RPMI7951 (cell line): ENCODE measurements at places on chromosomes 3 and 15. TPM values are rescaled to one million over a fixed set of nuclear protein-coding genes. Genes with fewer than 3 reads are reported as not detected.

The CACNA2D2 gene
- total RNA-seq = under 0.01 TPM in 1 of 2 replicates, not detected in the other

DNA sequence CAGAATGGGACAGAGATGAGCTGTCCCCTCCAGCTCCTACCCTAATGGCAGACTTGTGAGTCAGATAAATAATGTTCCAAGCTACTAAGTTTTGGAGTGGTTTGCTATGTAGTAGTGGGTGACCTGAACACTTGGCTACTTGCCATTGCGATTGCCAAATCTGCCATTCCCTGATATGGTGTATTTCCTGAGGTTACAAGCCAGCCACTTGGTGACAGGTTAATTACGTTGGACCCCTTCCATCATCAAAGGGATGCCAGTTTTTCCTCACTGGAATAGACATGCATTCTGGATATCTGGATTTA lies 33.6 kb downstream of the MORF4L1 start:
- peak; percentile 77 for DNase-seq

The SELENOK gene
- 145 and 165 TPM in 2 replicates for total RNA-seq

The CSPG4 gene
- 31.4 and 52.5 TPM in 2 replicates for total RNA-seq

The GCNT3 gene
- total RNA-seq = not detected in 2 replicates

The SPTSSB gene
- not detected in 2 replicates for total RNA-seq

The CCR9 gene
- not detected in 2 replicates for total RNA-seq

DNA sequence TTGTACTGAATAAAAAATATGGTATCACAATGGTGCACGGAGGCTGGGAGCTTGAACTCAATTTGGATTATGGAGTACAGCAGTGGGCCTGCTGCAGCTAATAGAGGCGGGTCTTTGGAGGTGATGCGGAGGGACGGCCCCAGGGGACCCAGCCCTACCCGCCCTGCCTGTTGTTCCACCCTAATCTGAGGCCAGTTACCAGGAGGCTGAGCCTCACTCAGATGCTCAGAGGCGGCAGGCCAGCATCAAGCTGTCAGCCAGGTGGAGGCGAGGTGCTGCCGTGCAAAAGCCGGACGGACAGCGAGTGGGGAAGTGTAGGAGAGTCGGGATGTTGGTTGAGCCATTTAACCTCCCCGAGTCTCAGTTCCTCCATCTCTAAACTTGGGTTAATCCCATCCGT lies 218.5 kb upstream of the RGMA start:
- DNase-seq = no peak

- peak; percentile 98 for DNase-seq
Measured at GRCh38 chr3:46935168-46935858, 41.2 kb downstream of the CCDC12 start.

DNA sequence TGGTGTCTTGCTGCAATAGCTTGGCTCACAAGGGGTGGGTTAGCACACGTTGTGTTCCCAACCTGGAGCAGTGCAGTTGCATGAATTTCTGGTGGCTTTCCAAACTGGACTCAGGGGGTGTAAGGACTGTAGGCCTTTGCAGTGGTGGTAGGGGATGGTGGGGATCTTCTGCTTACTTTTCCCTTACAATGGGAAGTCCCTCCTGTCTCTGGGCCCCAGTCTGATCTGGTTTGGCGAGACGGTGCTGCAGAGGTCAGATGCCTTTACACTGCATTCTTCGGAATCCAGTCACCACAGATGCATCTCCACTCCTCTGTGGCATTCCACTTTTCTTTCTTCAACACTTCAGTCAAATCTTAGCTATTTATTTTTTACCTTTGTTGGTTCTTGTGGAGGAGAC lies 132.1 kb downstream of the DOCK3 start:
- no peak for DNase-seq

The AP3S2 gene
- 56.0 and 61.0 TPM in 2 replicates for total RNA-seq

DNA sequence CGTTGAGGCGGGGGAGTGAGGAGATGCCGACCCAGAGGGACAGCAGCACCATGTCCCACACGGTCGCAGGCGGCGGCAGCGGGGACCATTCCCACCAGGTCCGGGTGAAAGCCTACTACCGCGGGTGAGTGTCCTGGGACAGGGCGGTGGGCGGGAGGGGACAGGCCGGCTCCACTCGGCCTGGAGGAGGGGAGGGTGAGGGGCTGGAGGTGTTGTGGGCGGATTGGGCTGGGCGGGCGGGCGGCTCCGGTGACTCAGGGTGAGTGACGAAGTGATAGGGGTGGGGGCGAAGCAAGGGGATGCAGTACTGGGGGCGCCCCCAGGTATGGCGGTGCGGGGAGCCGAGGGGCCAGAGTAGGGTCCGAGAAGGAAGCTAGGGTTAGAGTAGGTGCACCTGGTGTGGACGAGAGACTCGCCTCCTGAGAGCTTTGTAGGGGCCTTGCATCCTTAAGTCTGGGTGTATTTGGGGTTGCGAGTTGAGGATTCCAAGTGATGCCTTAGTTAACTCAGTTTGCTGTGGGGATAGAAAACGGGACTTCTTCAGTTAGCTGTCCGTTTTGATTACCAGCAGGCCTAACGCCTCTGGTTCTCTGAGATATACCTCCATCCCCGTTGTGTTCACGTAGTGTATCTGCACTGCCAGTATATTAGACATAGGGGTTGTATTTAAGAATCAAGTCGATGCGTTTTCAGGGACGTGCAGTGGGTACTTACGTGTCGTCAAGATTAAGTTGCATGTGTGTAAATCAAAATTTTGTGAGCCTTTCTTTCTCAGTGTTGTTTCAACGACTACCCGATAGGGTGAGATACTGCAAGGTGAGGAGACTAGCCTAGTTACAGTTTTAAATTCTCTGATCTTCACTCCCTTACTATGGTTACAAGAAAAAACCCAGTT lies 670 bp downstream of the PRKCI start:
- DNase-seq = peak; percentile 23

The FANCD2OS gene
- total RNA-seq = not detected in 2 replicates

The LDHAL6B gene
- 0.10 TPM in 1 of 2 replicates, not detected in the other for total RNA-seq

DNA sequence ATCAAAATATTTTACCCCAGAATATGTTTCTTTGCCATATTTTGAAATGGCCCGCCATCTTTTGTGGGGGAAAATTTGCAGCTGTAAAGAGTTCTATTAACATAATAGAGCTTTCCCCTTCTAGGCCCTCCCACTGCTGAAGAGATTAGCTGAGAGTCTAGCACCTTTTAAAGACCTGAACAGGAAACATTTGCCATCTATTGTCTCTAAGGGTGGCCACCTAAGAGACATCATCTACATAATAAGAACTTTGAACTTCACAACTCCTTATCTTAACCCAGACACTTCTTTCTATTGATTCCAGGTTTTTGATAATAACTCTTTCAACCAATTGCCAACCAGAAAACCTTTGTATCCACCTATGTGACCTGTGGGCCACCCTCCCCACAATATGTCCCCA lies 54.7 kb upstream of the TRPM1 start:
- no peak for DNase-seq
